ENCODE measurements at places on chromosomes 2 and 18. TPM values are rescaled to one million over a fixed set of nuclear protein-coding genes. Genes with fewer than 3 reads are reported as not detected.

Gene ALPG
- not detected for total RNA-seq

Gene FIGN
- not detected for total RNA-seq

Gene ABCG8
- total RNA-seq: not detected

Gene HRH4
- total RNA-seq: 0.22 TPM

Gene LYPD6B
- total RNA-seq: not detected

Gene KRTCAP3
- total RNA-seq: 12.8 TPM

Gene HK2
- 7.7 TPM for total RNA-seq

Gene PLA2R1
- not detected for total RNA-seq

Gene ANKRD44
- 186 TPM for total RNA-seq

Gene ITGB6
- not detected for total RNA-seq

Gene MRPS5
- total RNA-seq: 16.3 TPM

Gene MBOAT2
- 1.9 TPM for total RNA-seq

Gene VWA3B
- not detected for total RNA-seq

GRCh38 chr2:56128235-56128634 is 55.6 kb upstream of the CCDC85A start:
- DNase-seq: no peak
- H3K4me1 ChIP-seq: no peaks in the 10 kb centered on the region
- no peak overlapping the region for H3K27ac ChIP-seq
- no peak overlapping the region for H3K4me3 ChIP-seq
- H3K27me3 ChIP-seq: no peaks in the 10 kb centered on the region

GRCh38 chr2:128600581-128601297 is 282.1 kb upstream of the HS6ST1 start:
- DNase-seq: no peak
- H3K36me3 ChIP-seq: no peaks in the 10 kb centered on the region
- no peak overlapping the region for H3K27ac ChIP-seq
- no peak overlapping the region for H3K4me3 ChIP-seq

DNA sequence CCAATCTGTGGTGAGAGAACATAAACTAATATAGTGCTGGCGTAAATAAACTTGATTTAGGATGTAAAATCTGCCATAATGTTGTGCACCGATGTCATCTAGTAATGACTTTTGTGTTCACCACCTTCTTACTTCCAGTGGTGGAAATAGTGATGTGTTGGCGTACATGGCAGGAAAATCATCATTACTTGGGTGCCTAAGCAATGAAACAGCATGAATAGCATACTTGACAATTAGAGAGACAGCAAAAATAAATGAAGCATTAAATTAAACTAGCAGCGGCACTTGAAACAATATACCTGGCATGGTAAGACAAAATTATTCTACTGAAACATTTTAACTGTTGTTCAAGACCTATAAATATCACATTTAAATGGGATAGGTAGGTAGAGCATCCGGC is 73.2 kb upstream of the DSC1 start:
- no peak for DNase-seq
- no peaks in the 10 kb centered on the region for H3K36me3 ChIP-seq

DNA sequence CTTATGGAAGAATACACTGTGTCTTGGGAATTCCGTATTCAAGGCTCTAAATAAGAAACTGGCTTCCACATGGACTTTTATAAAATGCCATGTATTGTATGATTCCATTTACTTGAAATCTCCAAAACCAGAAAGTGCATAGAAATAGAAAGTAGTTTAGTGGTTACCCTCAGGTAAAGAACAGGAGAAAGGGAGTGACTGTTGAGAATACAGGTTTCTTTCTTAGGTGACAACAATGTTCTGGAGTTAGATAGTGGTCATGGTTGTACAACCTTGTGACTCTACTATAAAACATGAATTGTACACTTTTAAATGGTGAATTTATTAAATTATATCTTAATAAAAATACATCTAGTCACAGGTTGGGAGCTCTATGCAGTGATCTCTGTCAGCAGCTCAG is 481.8 kb downstream of the SPAG16 start:
- no peaks in the 10 kb centered on the region for H3K27me3 ChIP-seq
- H3K4me1 ChIP-seq: no peaks in the 10 kb centered on the region
- no peak overlapping the region for H3K4me3 ChIP-seq
- no peak overlapping the region for H3K27ac ChIP-seq

GRCh38 chr2:230643576-230644291 is 68.9 kb upstream of the CAB39 start:
- H3K27ac ChIP-seq: peak overlapping the region; percentile 73
- H3K4me3 ChIP-seq: peak overlapping the region; percentile 4
- peak; percentile 70 for DNase-seq
- no peaks in the 10 kb centered on the region for H3K36me3 ChIP-seq
- no peaks in the 10 kb centered on the region for H3K27me3 ChIP-seq

DNA sequence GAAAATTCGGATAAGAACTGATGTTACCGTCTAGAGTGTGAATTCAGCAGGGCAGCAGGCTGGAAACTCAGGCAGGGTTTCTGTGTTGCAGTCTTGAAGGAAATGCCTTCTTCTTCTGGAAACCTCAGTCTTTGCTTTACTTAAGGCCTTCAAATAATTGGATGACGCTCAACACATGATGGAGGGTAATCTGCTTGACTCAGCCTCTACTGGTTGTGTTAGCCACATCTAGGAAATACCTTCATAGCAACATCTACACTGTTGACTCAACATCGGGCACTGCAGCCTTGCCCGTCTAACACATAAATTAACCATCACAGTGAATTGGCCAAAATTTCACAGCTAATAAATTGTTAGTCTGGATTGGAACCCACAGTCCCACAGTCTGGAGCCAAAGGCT is 37.2 kb downstream of the YPEL5 start:
- H3K36me3 ChIP-seq: no peaks in the 10 kb centered on the region
- no peak overlapping the region for H3K27ac ChIP-seq
- H3K4me3 ChIP-seq: no peak overlapping the region
- no peaks in the 10 kb centered on the region for H3K27me3 ChIP-seq

GRCh38 chr18:47912794-47913585 is 17.5 kb downstream of the SMAD2 start:
- no peaks in the 10 kb centered on the region for H3K27me3 ChIP-seq
- DNase-seq: no peak
- H3K27ac ChIP-seq: no peak overlapping the region
- H3K36me3 ChIP-seq: peaks cover 5% of the 10 kb centered on the region

- no peak for DNase-seq
- no peaks in the 10 kb centered on the region for H3K4me1 ChIP-seq
- no peak overlapping the region for H3K27ac ChIP-seq
- H3K27me3 ChIP-seq: no peaks in the 10 kb centered on the region
- H3K36me3 ChIP-seq: no peaks in the 10 kb centered on the region
These were observed 324.0 kb upstream of the REG3G start for GRCh38 chr2:78701546-78701945.

- H3K27ac ChIP-seq: peak overlapping the region; percentile 67
- H3K4me1 ChIP-seq: peaks cover 60% of the 10 kb centered on the region
- no peak overlapping the region for H3K4me3 ChIP-seq
- no peaks in the 10 kb centered on the region for H3K27me3 ChIP-seq
- H3K36me3 ChIP-seq: no peaks in the 10 kb centered on the region
These were observed 21.9 kb upstream of the RNF149 start for GRCh38 chr2:101330253-101330933.

DNA sequence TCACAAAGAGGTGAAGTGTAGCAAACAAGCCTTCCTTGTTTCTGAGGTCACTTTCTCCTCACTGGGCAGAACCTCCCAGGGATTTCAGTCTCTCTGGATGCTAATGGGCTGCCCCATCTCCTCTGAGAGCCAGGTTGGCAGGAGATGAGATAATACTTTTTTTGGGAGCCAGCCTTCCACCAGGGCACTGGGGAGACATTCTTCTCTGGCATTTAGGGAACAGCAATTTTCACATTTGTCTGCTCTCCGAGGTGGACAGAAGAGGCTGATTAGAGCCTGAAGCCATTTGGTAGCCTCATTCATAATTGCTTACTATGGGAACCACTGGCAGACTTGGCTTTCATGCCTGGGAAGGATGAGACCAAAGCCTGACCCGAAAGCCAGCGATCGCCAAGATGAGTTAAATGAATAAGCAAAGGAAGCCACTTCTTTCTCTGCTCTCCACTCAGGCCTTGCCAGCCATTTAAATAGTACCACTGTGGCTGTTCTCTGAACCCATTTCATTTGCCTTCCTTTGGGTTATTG is 70.1 kb downstream of the NRP2 start:
- no peaks in the 10 kb centered on the region for H3K36me3 ChIP-seq
- no peak overlapping the region for H3K4me3 ChIP-seq
- no peak for DNase-seq
- no peak overlapping the region for H3K27ac ChIP-seq
- no peaks in the 10 kb centered on the region for H3K4me1 ChIP-seq

GRCh38 chr2:109139865-109140396 is 10.9 kb downstream of the SH3RF3 start:
- peaks cover 21% of the 10 kb centered on the region for H3K4me1 ChIP-seq
- H3K27ac ChIP-seq: no peak overlapping the region
- DNase-seq: no peak
- no peaks in the 10 kb centered on the region for H3K27me3 ChIP-seq
- H3K4me3 ChIP-seq: no peak overlapping the region
- no peaks in the 10 kb centered on the region for H3K36me3 ChIP-seq

- no peaks in the 10 kb centered on the region for H3K27me3 ChIP-seq
- no peak overlapping the region for H3K27ac ChIP-seq
- no peak overlapping the region for H3K4me3 ChIP-seq
- no peak for DNase-seq
- H3K36me3 ChIP-seq: peaks cover 24% of the 10 kb centered on the region
- no peaks in the 10 kb centered on the region for H3K4me1 ChIP-seq
These were observed 45.8 kb upstream of the CDKL4 start for GRCh38 chr2:39289609-39290008.

DNA sequence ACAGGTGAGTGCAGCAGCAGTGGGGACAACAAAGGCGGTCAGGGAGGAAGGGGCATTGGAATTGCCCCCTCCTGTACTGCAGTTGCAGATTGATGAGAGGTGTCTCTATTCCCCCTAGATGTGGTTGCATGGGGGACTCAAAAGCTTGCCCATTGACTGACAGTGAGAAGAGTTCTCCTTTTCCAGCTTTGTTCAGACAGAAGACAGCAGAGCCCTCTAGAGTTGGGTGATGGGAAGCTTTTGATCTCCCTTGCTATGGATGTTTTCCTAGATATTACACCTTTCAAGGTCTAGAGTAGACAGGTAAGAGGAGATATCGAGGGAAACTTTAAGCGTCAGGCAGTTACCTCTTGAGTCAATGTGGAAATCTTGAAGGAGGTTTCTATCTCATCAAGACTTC is 2.9 kb downstream of the PROKR1 start:
- peaks cover 72% of the 10 kb centered on the region for H3K27me3 ChIP-seq
- no peak overlapping the region for H3K27ac ChIP-seq
- no peak overlapping the region for H3K4me3 ChIP-seq

- H3K27ac ChIP-seq: no peak overlapping the region
- no peaks in the 10 kb centered on the region for H3K36me3 ChIP-seq
- DNase-seq: no peak
- no peak overlapping the region for H3K4me3 ChIP-seq
- no peaks in the 10 kb centered on the region for H3K27me3 ChIP-seq
- peaks cover 18% of the 10 kb centered on the region for H3K4me1 ChIP-seq
These were observed 6.2 kb downstream of the TTC32 start for GRCh38 chr2:19895535-19895934.

DNA sequence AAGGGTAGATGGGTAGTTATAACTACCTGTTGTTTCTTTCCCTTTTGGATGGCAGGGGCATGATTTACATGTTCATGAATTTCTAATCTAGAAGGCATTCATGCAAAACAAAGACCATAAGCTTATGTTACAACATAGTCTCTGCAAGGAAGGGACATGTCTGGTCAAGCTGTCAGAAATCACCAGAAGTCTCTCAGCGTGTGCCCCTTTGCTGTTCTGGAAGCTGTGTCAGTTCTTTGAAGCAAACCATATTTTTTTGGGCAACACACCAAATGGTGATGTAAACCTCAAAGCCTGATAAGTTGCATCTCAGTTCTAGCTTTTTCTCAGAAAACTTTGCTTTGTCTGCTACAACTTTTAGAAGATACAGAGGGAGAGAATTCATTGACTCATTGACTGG is 173.5 kb upstream of the CTAGE1 start:
- DNase-seq: no peak
- H3K36me3 ChIP-seq: no peaks in the 10 kb centered on the region
- no peaks in the 10 kb centered on the region for H3K27me3 ChIP-seq
- no peak overlapping the region for H3K27ac ChIP-seq

DNA sequence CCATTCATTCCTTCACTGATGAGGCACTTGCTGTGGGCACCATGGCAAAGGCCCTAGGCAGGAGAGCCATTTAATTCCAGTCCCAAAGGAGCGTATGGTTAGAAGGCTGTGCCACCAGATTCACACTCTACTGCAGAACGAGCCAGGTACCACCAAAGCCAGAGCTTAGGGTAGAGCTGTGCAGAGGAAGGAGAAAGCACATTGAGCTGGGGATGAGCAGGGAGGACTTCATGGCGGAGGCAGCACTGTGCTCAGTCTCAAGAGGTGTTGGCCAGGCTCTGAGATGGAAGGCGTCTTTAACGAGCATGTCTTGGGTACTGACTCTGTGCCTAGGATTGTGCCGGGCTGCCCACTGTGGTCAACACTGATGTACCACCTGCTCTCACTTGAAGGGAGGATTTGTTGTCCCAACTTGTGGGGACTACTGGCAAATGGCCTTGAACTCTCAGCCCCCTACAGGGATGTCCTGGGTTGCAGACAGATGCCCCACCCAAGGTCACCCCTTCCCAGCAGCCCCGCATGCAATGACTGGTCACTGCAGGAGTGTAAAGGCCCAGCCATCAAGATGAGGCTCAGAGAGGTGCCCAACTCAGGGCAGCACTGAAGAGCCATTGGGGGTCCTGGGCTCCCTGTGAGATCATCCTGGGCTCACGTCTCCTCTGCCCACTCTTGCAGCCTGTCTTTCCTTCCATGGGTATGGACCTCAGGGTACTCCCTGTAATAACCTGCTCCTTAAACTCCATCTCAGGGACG is 251.4 kb downstream of the GLI2 start:
- no peaks in the 10 kb centered on the region for H3K4me1 ChIP-seq
- no peak for DNase-seq
- H3K27me3 ChIP-seq: no peaks in the 10 kb centered on the region
- no peak overlapping the region for H3K27ac ChIP-seq
- no peaks in the 10 kb centered on the region for H3K36me3 ChIP-seq
- no peak overlapping the region for H3K4me3 ChIP-seq

GRCh38 chr18:45664824-45665763 is 49.8 kb downstream of the SLC14A2 start:
- H3K27ac ChIP-seq: no peak overlapping the region
- H3K27me3 ChIP-seq: no peaks in the 10 kb centered on the region
- H3K4me1 ChIP-seq: peaks cover 53% of the 10 kb centered on the region
- no peak overlapping the region for H3K4me3 ChIP-seq

GRCh38 chr2:23377771-23378170 is 7.2 kb upstream of the KLHL29 start:
- peaks cover 9% of the 10 kb centered on the region for H3K4me1 ChIP-seq
- peaks cover 2% of the 10 kb centered on the region for H3K27me3 ChIP-seq
- H3K27ac ChIP-seq: no peak overlapping the region

DNA sequence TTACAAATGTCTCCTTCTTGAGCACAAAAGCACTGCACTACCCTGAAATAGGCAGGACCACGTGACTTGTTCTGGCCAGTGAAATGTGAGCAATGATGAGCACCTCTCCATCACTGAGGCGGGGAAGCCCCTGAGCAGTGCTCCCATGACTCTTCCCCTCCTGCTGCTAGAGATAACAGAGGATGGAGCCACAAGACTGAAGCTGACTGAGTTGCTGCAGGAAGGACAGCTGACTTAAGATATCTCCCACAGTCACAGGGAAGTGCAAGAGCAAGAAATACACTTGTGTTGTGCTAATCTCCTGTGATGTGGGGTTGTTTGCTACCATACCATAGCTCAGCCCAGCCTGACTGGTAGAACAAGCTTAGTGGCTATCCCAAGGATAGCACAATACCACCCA is 38.7 kb downstream of the STK39 start:
- H3K4me1 ChIP-seq: peaks cover 18% of the 10 kb centered on the region
- H3K27ac ChIP-seq: no peak overlapping the region
- no peak for DNase-seq
- H3K27me3 ChIP-seq: no peaks in the 10 kb centered on the region
- no peaks in the 10 kb centered on the region for H3K36me3 ChIP-seq

Measured in CD4-positive, alpha-beta T cell (primary cell).